ENCODE measurements at places on chromosomes 2 and 18.
A peak's percentile ranks its signal among the peaks of the same experiment; 100 is the strongest.

GRCh38 chr2:149747456-149747855 is 159.9 kb upstream of the MMADHC start:
- no peak for DNase-seq

DNA sequence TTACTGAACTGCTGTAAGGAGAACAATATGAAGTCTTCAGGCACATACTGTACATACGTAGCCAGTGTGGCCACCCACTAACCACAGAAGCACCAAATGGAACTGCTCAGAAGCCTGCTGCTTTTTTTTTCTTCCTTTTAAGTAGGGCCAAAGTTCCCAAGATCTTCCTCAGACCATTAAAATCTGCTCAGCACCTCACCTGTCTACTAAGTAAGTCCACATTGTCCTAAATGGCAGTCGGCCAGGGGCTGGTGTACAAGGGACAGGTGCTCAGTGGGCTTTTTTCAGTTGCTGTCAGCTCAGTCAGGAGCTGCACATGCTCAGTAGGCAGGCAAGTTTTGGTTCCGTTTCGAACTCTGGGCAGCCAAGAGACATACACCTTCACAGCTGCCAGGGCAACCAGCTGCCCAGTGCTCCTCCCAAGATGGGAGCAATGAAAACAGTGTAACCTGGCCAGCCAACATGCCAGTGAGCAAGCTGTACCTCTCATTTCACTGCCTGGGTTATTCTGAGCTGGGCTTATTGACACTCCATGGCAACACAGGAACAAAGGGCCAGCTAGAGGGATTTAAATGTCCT is 86.1 kb downstream of the ACVR1 start:
- DNase-seq = no peak

GRCh38 chr18:37741032-37741623 is 175.5 kb upstream of the CELF4 start:
- no peak for DNase-seq

GRCh38 chr2:240374085-240374907 is 61.2 kb upstream of the GPC1 start:
- no peak for DNase-seq

- no peak for DNase-seq
Measured at GRCh38 chr2:16407358-16407757, 258.3 kb downstream of the CYRIA start.

GRCh38 chr2:32357318-32358110 is 691 bp downstream of the BIRC6 start:
- no peak for DNase-seq

GRCh38 chr2:241863536-241863954 is 4.9 kb upstream of the PDCD1 start:
- no peak for DNase-seq

GRCh38 chr2:182220335-182220734 is 206.5 kb downstream of the PDE1A start:
- no peak for DNase-seq

GRCh38 chr2:207403141-207403540 is 126.6 kb upstream of the CREB1 start:
- DNase-seq = no peak

DNA sequence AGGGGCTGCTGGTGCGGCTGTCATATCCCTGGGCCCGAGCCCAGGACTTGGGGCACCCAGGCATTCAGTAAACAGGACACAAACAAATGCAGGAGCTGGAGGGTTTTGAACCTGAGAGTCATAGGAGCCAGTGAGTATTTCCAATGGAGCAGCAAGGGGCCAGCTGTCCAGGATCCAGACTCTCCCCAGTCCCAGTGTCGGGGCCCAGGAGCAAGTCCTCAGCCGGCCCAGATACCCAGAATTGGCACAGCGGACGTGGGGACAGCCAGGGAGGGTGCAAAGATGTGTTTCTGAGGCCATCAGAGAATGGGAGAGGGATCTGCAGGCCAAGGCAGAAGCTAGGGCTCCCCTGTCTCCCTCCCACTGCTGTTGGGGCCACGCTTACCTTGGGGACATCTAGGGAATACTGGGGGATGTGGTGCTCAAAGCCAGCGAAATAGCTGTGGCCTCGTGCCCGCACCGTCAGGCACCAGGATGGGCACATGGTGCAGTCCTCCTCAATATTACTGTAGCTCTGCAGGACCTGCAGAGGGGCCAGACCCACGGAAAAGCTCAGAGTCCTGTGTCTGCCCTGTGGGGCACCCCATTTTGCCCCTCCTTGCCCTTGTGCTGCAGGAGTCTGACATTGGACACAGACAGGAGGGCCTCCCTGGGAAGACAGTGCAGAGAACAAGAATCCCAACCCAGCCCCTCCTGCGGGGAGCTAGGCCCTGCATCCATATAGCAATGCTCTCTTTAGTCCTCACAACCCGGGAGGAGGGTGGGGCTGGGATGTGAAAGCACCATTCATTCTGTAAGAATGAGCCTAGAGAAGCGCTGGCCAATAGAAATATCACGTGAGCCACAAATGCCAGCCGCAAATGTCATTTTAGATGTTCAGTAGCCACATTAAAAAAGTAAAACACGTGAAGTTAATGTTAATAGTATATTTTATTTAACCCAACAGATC is 15.4 kb downstream of the CFAP65 start:
- DNase-seq = no peak

DNA sequence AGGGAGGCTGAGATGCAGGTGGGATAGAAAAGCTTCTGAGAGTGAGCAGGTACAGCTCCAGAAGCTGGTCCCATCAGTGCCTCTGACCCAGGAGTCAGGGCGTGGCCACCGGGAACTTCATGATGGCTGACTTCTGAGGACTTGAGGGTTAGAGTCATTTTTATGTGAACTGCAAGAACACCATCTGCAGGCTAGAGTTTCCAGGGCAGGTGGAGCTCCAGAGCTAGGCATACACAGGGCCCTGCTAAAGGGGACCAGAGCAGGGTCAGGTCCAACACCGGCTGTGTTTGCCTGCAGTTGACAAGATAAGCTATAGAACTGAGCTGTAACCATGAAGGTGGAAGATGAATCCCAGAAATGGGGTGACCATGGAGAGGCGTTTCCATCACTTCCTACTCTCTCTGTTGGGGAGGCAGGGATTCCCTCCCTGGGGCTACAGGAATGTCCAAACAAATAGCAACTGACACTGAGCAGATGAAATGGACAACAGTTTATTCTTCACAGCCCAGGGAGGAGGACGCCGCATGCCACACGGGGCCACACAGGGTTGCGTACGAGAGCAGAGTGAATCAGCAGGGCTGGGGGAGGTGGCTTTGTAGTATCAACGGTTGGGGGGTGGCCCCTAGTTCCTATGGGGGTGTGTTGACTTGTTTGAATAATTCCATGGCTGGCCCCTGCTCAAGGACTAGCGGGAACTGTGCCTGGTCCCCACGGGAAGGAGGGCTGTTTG is 77.6 kb upstream of the ZNF516 start:
- no peak for DNase-seq

GRCh38 chr2:73892631-73893329 is at the start of gene ACTG2:
TSS of gene ACTG2 (plus strand) at chr2:73893008. CDS start at chr2:73901312, 8,304 bp downstream.
- no peak for DNase-seq

DNA sequence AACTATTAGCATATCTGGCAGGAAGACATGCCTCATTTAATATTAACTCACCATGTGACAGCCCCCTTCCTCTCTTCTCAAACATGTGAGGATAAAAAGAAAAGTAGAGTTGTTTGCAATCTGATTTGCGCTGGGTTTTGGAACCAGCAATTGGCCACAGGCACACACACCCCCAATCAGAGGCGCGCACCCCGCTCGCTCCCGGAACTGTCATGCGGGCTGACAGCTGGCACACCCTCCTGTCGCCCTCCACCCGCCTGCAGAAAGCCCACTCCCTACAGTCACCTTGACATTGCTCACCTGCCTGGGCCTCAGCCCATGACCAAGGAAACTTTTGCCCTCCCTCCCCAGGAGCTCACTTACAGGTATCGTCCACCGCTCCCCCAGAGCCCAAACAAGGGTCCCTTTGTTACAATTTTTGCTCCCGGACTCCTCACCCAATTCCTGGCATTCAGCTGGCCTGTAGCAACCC is 1.1 kb downstream of the COBLL1 start:
- peak; percentile 18 for DNase-seq

GRCh38 chr2:106065983-106066820 is 127.9 kb downstream of the UXS1 start:
- no peak for DNase-seq

DNA sequence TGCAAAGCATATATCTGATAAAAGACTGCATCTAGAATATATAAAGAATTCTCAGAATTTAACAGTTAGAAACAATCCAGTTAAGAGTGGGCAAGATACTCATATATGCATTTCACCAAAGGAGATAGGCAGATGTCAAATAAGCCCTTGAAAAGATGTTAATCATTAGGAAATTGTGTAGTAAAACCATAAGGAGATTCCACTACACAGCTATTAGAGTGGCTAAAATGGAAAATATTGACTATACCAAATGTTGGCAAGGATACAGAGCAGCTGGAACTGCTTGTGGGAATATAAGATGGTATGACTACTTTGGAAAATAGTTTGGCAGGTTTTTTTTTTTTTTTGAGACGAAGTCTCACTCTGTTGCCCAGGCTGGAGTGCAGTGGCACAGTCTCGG is 59.5 kb downstream of the CAB39 start:
- no peak for DNase-seq

GRCh38 chr2:200466425-200467418 is 43.1 kb downstream of the KCTD18 start:
- DNase-seq = no peak

- DNase-seq = no peak
Measured at GRCh38 chr2:31386648-31387047, 27.9 kb downstream of the XDH start.

- DNase-seq = no peak
Measured at GRCh38 chr2:68987021-68987503, 12.6 kb downstream of the GKN1 start.

DNA sequence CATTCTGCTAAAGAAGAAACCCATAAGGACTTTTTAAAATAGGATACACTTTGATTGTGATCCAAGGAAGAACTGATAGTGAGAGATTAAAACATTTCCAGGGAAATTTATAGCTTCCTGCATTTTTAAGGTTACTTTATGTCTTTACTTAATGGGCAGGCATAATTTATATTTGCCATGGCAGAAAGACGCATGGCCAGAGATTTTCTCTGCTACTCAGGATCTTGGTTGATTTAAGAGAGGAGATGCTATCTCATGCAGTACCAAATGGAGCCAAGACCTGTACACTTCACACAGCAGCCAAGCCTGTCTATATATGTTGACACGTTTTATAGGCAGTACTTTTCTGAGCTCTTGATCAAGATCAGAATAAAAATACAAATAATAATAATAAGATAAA is 60.9 kb upstream of the NT5C1B start:
- no peak for DNase-seq

DNA sequence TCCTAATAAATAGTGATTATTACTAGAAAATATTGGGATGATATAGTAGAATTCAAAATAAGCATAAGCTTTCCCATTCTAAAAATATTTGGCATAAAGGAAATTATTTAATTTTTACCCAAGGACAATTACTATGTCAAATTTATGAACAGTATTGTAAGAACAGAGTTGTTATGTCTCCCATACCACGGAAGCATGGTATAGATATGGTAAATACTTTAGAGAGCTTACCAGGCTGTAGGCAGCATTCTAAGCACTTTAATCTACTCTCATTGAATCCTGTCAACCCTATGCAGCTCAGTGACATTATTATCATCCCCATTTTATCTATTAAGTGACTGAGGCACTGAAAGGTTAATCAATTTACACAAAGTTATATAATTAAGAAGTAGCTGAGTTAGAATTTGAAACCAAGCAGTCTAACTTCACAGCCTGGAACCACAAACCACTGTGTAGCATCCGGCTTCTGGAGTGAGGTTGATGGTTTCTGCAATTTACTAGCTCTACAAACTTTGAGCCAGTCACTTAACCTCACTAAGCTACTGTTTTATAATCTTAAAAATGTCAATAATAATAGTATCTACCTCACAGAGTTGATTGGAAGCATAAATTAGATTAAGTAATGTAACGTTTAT is 323.7 kb downstream of the ARHGAP15 start:
- DNase-seq = no peak

DNA sequence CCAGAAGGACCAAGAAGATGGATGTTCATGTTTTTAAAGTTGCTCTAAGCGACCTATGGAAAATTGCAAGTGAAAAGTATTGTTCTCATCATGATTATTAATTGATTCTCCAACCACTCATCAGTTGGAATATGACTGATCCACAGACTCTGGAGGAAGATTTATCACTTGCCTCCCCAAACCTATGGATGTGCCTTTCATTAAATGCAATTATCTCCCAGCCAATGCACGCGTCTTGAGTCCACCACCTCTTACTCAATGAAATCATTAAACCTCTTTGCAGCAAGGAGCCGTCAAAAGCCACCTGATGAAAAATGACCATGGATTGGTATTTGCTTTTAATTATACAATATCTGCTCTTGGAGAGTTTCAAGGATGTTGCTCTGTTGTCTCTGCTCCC is 165.6 kb downstream of the LRRTM1 start:
- DNase-seq = no peak

GRCh38 chr2:122179492-122180165 is 424.2 kb downstream of the TSN start:
- DNase-seq = no peak

GRCh38 chr2:191351921-191352320 is 106.7 kb downstream of the MYO1B start:
- DNase-seq = no peak

DNA sequence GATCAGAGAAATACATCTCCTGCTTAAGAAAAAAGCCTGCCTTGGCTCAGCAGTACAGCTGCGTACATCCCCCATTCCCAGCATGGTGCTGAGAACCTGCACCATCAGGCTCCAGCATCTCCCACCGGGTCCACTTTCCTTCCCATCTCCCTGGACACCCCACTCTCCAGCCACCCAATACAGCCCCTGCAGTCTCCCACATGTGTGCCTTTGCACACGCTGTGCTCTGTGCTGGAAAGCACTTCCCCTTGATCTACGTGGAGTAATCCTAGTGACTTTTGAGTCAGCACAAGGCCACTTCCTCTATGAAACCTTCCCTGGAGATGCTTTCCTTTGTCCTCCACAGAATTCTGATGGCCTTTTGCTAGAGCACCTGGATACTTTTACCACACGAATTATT is 17.0 kb downstream of the STAT1 start:
- DNase-seq = no peak

GRCh38 chr2:181778621-181779201 is 98.4 kb upstream of the NEUROD1 start:
- no peak for DNase-seq

GRCh38 chr18:57954935-57955334 is 89.1 kb upstream of the NEDD4L start:
- no peak for DNase-seq

- DNase-seq = no peak
Measured at GRCh38 chr2:239826786-239827522, 198.2 kb downstream of the NDUFA10 start.

DNA sequence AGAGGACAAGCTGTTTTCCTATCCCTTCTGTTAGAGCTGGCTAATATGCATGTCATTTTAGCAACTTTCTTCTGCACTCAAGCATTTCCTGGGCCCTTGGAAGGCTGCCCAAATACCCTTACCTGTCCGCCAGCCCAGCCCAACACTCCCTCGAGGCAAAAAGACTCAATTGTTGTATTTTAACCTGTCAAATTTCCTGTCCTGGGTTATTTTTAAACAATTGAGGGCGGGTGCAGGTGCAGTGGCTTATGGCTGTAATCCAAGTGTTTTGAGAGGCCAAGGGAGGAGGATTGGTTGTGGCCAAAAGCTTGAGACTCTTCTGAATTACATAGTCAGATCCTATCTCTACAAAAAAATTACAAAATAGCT is 125.0 kb upstream of the ARHGAP28 start:
- no peak for DNase-seq
